ENCODE measurements at places on chromosomes 4 and X. TPM values are rescaled to one million over a fixed set of nuclear protein-coding genes. Genes with fewer than 3 reads are reported as not detected.
A peak's percentile ranks its signal among the peaks of the same experiment; 100 is the strongest.

DNA sequence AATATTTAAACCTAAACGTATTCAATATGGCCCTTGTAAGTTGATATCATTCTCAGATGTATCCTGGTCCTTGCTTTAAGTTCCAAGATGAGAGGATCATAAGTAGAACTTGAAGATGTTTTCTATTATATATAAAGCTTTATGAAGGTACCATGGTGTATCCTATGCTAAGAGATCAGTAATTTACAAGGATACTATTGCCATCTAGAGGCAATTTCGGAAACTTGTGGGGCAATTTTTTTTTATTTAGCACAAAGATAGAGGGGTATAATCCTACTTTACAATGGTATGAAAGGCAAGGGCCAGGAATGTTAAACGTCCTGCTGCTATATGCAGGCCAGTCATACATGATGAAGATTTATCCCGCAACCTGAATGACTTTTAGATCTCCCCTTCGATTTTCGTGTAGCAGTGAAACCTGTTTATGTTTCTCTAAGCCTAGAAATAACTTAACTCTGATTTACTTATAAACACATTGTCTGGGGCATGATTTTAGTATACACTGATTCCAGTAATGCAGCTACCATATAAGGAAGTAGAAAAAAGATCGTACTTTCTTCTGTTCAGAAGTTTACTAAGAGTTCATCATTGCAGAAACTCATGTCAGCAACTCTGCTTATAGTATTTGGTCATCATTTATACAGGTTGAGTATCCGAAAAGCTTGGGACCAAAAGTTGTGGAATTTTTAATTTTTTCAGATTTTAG lies 2.6 kb downstream of the SLC25A31 start:
- no peak for DNase-seq

- no peak for DNase-seq
Observed at GRCh38 chr4:184395971-184396391, 78.4 kb downstream of the IRF2 start.

- no peak for DNase-seq
Observed at GRCh38 chrX:49876750-49877149, 2.5 kb upstream of the USP27X start.

DNA sequence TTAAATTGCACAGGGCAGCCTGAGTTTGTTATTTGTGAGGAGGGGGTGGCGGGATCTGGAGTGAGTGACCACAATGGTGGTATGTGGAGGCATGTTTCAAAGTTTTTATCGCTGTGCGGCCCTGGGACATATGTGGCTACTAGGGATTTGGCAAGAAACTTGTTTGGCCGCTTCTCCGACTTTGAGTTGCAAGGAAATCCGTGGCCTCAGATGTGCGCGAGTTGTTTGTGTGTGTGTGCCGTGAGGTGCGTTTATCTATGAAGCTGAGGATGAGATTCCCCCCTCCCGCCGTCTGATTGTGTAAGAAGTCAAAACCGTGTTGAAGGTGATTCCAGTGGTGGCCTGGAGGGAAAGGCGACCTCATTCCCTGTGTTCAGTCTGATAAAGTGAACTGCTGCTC lies 1.4 kb downstream of the JADE3 start:
- DNase-seq, result no peak

DNA sequence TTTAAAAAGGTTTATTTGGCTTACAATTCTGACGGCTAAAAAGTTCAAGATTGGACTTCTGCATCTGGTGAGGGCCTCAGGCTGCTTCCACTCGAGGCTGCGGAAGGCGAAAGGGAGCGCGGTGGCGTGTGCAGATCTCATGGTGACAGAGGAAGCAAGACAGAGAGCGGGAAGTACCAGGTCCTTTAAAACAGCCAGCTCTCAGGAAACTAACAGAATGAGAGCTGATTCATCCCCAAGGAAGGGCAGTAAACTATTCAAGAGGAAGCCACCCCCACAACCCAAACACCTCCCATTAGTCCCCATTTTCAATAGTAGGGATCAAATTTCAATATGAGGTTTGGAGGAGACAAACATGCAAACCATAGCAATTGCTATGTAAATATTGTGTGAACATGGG lies 2144.2 kb upstream of the AGA start:
- DNase-seq, result no peak

DNA sequence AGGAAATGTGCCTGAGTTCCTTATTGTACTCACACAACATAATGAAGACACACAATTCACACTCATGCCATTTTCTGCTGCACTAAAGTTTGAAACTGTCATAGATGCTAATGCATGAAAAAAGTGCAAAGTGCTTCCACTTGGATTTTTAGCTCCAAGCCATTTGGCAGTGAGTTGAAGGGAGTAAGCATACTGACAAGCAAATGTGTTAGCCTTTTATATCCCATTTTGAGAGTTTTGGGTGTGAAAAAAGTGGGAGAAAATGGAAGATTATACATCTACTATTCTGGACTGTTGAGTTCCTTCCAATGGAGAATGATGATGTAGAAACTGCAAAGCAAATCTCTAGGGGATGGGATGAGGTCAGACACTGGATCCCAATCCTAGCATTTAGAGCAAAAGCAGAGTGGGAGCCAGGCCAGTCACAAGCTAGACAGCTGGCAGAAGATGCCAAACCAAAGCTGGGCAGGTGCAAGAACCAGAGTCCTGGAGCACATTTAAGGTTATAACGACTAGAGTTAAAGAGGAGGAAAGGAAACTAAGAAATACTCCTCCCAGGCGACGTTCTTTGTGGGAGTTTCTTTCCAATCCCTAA lies 216.8 kb downstream of the FBXO8 start:
- no peak for DNase-seq

DNA sequence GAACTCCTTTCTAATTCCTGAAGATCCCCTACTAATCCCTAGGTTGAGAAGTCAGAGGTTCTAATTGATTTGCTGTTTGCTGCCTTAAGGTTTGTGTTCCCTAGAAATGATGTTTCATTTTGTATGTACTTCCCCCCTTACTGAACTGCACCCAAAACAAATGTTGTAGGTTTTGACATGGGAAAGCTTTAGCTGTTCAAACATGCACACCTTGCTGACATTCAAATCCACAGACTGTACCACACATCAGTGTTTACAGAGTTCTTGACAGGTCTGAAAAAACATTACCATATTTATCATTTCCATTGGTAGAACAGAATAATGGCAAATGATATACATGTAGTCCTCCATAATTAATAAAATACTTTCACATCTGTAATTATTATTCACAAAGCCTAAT lies 18.2 kb downstream of the EGF start:
- no peak for DNase-seq

- peak; percentile 90 for DNase-seq
Observed at GRCh38 chr4:57109847-57110639, at the start of gene IGFBP7. IGFBP7 (minus strand) TSS chr4:57110385; CDS start chr4:57110351, 34 bp downstream.

DNA sequence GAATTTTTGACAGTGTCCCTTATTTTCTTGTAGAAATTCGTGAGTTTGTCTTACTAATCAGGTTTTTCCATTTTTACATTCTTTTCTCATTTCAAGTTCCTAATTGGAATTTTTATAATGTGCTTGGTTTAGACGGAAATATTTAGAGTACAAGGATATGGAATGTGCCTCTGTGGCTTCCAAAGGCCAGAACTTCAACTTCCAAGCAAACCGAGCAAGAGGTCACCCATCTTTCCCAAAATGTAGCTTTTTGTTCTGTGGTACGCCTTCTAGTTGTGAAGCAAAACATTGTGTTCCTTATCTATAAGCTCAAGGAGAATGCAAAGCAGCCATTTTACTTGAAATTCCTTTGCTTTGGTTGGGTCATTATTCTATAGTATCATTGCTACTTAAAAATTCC lies 212.8 kb upstream of the PACRGL start:
- DNase-seq, result no peak

DNA sequence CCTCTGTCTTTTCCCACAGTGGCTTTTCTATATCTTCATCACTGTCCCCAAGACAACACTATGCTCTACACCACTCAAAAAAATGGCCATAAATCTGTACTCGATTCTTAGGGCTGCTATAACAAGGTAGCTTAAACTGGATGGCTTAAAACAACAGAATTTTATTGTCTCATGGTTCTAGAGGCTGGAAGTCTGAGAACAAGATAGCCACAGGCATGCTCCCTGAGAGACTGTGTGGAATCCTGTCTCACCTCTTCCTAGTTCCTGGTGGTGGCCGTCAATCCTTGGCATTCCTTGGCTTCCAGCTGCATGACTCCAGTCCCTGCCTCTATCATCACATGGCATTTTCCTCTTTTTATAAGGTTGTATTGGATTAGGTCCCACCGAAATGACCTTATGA lies 70.7 kb upstream of the DCLK2 start:
- DNase-seq, result no peak

GRCh38 chr4:168907119-168907698 lies 102.8 kb downstream of the CBR4 start:
- no peak for DNase-seq

Gene FGFBP2
- total RNA-seq, result 0.52 TPM

Gene GLRB
- 3.9 TPM for total RNA-seq

Gene RIPPLY1
- 0.57 TPM for total RNA-seq

Gene DKK2
- total RNA-seq, result 1.1 TPM

Gene RPA4
- 1.4 TPM for total RNA-seq

Gene TRPC5OS
- total RNA-seq, result not detected

Gene MEPE
- not detected for total RNA-seq

Gene TFDP3
- total RNA-seq, result not detected

All from posterior vena cava (tissue), 2 donors.